Activated naive CD4-positive, alpha-beta T cell treated with anti-CD3 and anti-CD28 coated beads, Interleukin-2, amount 10 ng/mL, durations not matched to agents 5 hours and 36 hours (primary cell): ENCODE measurements at places on chromosomes 12 and 14. TPM values are rescaled to one million over a fixed set of nuclear protein-coding genes. Genes with fewer than 3 reads are reported as not detected.

The CFAP54 gene
- total RNA-seq, result 0.29 TPM

The INHBC gene
- not detected for total RNA-seq

The KRT8 gene
- total RNA-seq, result not detected

The ABCC9 gene
- not detected for total RNA-seq

The MUCL1 gene
- total RNA-seq, result not detected

The KLHDC1 gene
- 5.1 TPM for total RNA-seq

The FANCM gene
- total RNA-seq, result 11.5 TPM

The FIGNL2 gene
- total RNA-seq, result 0.26 TPM

The UBR7 gene
- total RNA-seq, result 36.3 TPM

The RECQL gene
- total RNA-seq, result 85.1 TPM

The CRIP1 gene
- 508 TPM for total RNA-seq

The FGF23 gene
- not detected for total RNA-seq

The VRTN gene
- total RNA-seq, result not detected

The OVCH1 gene
- total RNA-seq, result not detected

The ACSM4 gene
- not detected for total RNA-seq

The HOXC11 gene
- not detected for total RNA-seq

The PCK2 gene
- 53.5 TPM for total RNA-seq

The LHX5 gene
- total RNA-seq, result not detected

The SRGAP1 gene
- total RNA-seq, result not detected

The PLD4 gene
- not detected for total RNA-seq

The SYNDIG1L gene
- total RNA-seq, result not detected

The C12orf54 gene
- total RNA-seq, result not detected

The RBMS2 gene
- total RNA-seq, result 2.3 TPM
